ENCODE measurements at places on chromosomes 13 and 19. TPM values are rescaled to one million over a fixed set of nuclear protein-coding genes. Genes with fewer than 3 reads are reported as not detected.
A peak's percentile ranks its signal among the peaks of the same experiment; 100 is the strongest.

SLC6A16 gene
- total RNA-seq, result 51.9 TPM

PSG7 gene
- total RNA-seq, result not detected

TPTE2 gene
- total RNA-seq, result 5.1 TPM

LYPD3 gene
- total RNA-seq, result 0.71 TPM

GDF15 gene
- total RNA-seq, result 2.5 TPM

ZNF211 gene
- 16.9 TPM for total RNA-seq

- no peak for DNase-seq
Measured at GRCh38 chr13:21676611-21677021, 5.7 kb downstream of the FGF9 start.

- DNase-seq, result peak; percentile 30
Measured at GRCh38 chr19:4647676-4648644, 8.6 kb downstream of the TNFAIP8L1 start.

- no peak for DNase-seq
Measured at GRCh38 chr13:93955904-93956303, 523.6 kb downstream of the DCT start.

DNA sequence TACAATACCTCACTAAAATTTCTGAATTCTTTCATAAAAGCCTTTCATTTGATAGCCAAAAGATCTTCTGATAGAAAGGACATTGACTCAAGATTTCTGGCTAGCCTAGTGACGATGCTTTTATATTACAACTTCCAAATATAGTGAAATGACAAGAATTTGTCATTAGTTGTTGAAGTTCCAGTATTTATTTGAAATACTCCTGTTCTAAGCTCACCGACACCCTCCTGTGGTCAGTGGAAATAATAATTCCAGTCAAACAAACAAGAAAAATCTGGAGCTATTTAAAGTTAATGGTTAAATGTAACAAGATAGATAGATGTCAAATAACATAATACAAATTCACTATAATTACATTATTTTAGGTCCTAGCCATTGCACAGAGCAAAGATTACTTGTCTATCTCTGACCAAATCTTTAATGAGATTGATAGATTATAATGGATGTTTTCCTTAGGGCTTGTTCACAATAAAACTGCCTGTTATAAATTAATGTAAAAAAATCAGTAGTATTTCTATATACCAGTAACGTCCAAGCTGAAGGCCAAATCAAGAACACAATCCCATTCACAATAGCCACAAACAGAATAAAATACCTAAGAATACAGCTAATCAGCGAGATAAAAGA is 195.5 kb downstream of the RGCC start:
- peak; percentile 32 for DNase-seq

- DNase-seq, result no peak
Measured at GRCh38 chr19:54312436-54313377, at the start of gene LILRA5. Gene LILRA5, minus strand, starts transcription at chr19:54313166. Its CDS starts 147 bp downstream, at chr19:54313019.

DNA sequence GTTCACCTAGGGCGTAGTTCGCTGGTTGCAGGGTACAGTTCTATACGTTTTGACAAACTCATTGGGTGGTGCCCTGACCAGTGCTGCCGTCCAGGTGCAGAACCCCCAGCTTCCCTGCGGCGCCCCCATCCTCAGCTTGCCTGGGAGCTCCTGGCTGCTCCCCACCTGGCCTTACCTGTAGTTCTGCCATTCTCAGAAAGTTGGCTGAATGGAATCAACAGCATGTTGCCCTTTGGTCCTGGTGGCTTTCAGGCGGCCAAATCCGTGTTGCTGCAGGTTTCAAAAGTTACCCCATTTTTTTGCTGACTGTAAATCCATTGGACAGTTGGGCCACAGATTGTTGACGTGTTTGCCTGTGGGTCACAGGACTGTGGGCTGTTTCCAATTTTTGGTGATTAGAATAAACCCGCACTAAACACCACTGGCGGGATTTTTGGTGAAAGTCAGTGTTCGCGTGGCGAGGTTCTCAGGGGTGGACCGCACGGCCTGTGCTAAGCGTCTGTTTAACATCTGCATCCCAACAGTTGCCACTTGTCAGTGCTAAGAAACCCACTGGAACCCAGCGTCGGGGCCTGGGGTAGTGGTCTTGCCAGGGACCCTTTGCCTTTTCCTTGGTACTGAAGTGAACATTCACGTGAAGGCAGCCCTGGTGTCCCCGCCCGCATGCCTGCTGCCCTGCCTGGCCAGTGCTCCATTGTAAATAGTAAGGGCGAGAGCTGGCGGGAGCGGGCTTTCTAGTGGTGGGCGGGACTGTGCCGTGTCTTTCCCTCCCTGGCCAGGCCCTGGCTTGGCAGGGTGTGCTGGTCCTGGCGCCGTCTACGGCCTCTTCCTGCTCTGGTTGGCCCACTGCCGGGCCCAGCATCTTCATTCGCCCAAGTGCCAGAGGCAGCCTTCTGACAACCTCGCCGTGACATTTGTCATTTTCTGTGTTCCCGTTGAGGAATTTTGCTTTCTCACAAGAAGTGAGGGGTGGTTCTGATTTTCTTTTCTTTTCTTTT is 3.3 kb downstream of the DOT1L start:
- peak; percentile 84 for DNase-seq

DNA sequence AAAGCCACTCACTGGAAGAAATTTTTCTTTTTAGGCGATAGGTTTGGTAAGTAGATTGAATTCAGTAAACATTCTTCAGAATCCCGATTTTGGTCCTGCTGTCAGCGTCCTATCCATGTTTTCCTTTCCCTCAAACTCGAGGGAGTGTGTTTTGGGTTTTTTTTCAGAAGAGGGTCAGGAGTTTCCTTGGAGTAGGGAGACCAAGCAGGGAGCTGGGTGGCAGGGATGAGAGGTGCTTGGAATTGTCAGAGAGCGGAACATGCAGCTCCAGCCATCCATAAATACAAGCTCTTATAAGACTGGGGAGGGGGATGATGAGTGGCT is 1.6 kb upstream of the PCDH8 start:
- no peak for DNase-seq

DNA sequence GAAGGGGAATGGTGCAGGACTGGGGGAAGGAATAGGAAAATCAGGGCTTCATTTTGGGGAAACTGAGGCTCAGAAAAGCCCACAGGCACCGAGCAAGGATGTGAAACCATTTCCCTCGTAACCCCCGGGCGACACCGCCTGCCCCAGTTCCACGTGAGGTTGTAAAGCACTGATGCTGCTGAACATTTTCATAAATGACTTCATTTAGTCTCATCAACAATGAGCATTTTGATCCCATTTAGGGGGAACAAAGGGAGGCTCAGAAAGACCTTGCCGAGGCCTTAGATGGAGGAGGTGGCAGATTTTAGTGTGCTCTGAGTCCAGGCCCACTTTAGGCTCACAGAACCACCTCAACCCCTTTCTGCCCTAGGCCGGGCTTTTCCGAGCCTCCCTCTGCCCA is 20.5 kb upstream of the FBXO27 start:
- no peak for DNase-seq

- no peak for DNase-seq
Measured at GRCh38 chr13:73251626-73252265, 192.9 kb downstream of the KLF5 start.

- no peak for DNase-seq
Measured at GRCh38 chr19:38264486-38265212, at the start of gene SPINT2. Gene SPINT2, plus strand, starts transcription at chr19:38264573. Its CDS starts 320 bp downstream, at chr19:38264893.

- peak; percentile 64 for DNase-seq
Measured at GRCh38 chr13:51148952-51149573, 38.0 kb upstream of the C13orf42 start.

DNA sequence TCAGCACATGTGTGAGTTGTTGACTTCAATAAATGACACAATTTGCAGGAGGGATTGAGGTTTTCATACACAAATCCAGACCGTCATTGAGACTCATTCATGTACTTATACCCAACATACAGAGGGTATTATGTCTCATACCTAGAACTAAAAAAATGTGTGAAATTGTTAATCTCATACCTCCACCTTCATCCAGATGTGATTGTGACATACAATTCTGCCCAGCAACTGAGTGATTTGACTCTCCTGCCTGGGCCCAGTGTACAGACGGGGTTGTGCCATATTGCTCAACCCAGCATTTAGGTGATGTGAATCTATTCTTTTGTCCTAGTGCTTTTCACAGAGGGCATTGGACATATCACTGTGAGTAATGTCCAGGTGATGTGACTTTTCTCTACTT is 12.6 kb upstream of the ZNF681 start:
- DNase-seq, result no peak

DNA sequence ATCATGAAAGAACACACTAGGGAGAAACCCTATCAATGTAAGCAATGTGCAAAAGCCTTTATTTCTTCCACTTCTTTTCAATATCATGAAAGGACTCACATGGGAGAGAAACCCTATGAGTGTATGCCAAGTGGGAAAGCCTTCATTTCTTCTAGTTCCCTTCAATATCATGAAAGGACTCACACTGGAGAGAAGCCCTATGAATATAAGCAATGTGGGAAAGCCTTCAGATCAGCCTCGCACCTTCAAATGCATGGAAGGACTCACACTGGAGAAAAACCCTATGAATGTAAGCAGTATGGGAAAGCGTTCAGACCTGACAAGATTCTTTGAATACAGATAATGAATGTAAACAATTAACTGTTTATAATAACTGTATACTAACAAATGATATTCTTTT is 15.0 kb upstream of the ZNF439 start:
- no peak for DNase-seq

GRCh38 chr13:97185291-97185690 is 36.8 kb upstream of the MBNL2 start:
- DNase-seq, result no peak

- no peak for DNase-seq
Measured at GRCh38 chr19:49658139-49658517, 7.5 kb downstream of the IRF3 start.

DNA sequence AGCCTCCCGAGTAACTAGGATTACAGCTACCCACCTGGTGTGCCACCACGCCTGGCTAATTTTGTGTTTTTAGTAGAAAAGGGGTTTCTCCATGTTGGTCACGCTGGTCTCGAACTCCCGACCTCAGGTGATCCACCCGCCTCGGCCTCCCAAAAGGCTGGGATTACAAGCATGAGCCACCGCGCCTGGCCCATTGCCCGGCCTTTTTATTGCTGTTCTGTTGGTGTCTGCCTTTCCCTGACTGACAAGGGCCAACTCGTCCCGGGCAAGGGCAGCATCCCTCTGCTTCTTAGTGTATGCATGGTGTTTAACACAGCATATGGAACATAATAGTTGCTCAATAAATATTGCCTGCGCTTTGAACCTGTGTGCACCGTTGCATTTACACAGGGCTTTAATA is 6.2 kb upstream of the RETN start:
- DNase-seq, result no peak

GRCh38 chr19:16527971-16528521 is 14.2 kb downstream of the CHERP start:
- peak; percentile 50 for DNase-seq

GRCh38 chr19:17893766-17894165 is 22.0 kb downstream of the SLC5A5 start:
- DNase-seq, result no peak

DNA sequence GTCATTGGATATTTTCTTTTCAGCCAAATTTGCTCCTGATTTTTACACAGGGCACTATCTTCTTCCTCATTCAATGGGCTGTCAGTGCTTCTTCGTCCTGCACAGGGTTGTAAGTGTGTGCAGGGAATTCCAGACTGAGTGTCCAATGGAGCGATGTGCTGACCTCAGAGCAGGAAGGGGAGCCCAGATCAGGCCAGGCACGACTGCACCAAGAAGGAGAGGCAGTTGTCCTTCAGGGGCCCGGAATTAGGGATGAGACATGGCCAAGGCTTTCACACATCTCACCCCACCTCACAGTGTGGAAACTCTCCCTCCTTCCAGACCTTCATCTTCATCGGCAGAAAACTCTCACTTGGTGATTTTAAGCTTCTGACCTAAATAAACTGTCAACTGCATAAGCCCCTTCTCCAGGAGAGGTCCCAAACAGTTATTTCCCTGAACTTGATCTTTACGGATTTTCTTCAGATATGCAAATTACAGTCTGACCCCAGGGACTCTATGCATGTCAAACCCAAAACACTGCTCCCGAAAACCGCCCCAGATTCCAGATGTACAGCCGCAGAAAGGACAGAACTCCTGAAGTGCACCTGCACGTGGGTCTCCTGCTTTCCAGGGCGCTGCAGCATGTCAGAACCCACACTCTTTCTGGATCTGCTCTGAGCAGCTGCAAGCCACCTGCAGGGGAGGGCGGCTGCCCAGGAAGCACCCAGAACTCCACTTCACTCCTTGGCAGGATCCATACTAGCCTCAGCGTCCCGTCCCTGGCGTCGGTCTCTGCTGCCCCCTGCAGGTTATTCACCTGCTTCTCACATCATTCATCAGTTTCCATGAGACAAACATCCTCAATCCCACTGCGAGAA is 625 bp upstream of the ZNF20 start:
- DNase-seq, result peak; percentile 90

DNA sequence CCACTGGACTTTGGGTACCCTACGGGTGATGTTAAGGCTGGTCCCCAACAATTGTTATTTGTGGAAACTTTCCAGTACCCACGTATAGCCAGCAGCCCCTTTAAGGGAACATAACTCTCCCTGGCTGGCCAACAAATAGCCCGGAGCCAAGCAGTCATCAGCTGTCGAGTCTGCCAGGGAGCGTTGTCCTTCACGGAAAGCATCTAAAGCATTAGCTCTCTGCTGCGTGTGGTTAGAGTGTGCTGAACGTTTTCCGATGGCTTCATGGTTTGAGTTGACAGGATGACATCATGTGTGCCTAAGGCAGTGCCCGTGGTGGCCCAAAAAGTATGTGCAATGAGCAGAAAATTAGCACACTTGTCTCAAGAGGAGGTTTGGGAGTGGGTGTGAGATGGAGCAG is 3.3 kb upstream of the ZNF556 start:
- DNase-seq, result no peak

DNA sequence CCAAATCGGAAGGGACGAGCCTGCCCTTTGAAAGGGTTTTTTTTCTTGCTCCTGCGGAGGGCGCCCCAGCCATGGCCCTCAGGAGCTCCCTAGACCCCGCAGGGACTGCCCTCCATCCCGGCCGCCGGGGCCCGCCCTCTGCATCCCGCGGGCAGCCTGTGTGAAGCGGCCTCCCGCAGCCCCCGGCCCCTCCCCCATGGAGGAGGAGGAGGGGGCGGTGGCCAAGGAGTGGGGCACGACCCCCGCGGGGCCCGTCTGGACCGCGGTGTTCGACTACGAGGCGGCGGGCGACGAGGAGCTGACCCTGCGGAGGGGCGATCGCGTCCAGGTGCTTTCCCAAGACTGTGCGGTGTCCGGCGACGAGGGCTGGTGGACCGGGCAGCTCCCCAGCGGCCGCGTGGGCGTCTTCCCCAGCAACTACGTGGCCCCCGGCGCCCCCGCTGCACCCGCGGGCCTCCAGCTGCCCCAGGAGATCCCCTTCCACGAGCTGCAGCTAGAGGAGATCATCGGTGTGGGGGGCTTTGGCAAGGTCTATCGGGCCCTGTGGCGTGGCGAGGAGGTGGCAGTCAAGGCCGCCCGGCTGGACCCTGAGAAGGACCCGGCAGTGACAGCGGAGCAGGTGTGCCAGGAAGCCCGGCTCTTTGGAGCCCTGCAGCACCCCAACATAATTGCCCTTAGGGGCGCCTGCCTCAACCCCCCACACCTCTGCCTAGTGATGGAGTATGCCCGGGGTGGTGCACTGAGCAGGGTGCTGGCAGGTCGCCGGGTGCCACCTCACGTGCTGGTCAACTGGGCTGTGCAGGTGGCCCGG is 815 bp downstream of the MAP3K10 start:
- peak; percentile 27 for DNase-seq
